ENCODE measurements at places on chromosomes 2 and 18.

DNA sequence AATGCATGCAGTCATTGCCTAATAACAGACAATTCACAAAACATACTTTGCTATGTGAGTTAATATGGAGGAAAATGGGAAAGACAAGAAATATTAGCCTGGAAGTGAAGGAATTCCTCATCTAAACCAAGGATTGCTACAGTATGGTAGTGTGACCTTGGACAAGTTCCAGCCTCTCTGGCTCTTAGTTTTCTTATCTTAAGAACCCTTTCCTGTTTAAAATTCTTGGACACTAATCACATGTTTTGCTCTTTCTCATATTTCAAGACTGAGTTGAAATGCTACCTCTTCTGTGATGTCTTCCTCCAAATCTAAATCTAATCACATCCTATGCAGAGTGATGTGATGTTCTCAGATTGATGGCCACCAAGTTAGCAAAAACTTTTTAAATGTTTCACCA is 20.8 kb upstream of the ADAM23 start:
- no peak overlapping the region for H3K27ac ChIP-seq
- DNase-seq, result no peak
- no peaks in the 10 kb centered on the region for H3K4me1 ChIP-seq
- no peaks in the 10 kb centered on the region for H3K27me3 ChIP-seq
- no peaks in the 10 kb centered on the region for H3K36me3 ChIP-seq

- H3K36me3 ChIP-seq, result no peaks in the 10 kb centered on the region
- no peak overlapping the region for H3K27ac ChIP-seq
- no peaks in the 10 kb centered on the region for H3K4me1 ChIP-seq
- no peak for DNase-seq
Measured at GRCh38 chr18:29823671-29824070, 1218.9 kb downstream of the DSC3 start.

DNA sequence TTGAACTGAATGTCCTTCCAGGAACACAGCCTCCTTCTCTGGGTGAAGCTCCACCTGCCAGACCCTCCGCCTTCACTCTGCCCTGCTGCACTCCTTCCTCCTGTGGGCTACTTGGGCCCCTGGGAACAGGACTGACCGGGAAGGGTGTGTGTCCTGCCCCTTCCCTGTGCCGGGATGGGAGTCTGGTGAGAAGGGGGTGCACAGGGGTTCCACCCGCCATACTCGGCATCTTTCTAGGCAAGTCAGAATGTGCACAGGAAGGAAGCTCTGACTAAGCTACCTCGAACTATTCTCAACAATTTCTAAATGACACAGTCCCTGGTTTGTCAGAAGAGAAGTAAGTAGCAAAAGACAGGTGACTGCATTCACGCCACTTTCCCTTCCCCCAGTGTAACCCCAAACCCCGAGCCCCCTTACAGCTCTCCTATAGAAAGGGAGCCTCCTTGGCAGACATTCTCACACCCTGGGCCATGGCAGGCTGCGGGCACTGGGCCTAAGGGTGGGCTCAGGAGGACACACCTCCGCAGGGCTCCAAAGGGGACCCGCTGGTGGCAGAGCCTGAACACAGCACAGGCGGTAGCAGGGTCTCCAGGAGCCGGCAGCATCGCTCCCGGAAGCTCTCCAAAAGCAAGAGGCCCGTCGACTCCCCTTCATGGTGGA is 184.1 kb downstream of the HDAC4 start:
- H3K27me3 ChIP-seq, result no peaks in the 10 kb centered on the region
- H3K36me3 ChIP-seq, result no peaks in the 10 kb centered on the region
- no peak for DNase-seq
- H3K4me1 ChIP-seq, result peaks cover 54% of the 10 kb centered on the region
- peak overlapping the region; percentile 58 for H3K27ac ChIP-seq

DNA sequence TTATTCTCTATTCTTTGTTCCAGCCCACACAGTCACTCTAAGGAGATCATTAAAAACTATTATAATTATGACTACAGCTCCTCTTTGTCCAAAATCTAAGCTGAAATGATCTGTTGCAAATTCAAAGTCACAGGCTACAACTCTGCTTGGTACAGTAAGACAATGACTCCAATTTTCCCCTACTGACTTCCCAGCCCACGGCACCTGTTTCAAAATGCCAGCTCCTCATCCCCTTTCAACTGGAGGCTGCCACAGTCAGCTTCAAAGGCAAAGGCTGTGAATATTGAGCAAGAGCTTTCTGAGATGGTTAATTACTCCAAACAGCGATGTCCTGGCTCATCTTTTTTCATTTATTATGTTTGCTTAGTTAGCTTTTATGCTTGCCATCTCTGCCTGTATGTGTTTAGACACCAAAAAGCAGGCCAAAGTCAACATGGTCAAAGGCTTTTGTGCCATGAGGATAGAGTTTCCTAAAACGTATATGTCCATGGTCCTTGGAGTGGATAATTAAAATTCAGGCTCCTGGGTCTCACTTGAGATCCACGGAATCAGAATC is 141.1 kb downstream of the DOCK10 start:
- no peaks in the 10 kb centered on the region for H3K27me3 ChIP-seq
- H3K4me1 ChIP-seq, result peaks cover 18% of the 10 kb centered on the region
- no peak for DNase-seq
- peaks cover 6% of the 10 kb centered on the region for H3K36me3 ChIP-seq

GRCh38 chr2:154694881-154695280 is 3.6 kb upstream of the KCNJ3 start:
- H3K36me3 ChIP-seq, result no peaks in the 10 kb centered on the region
- peaks cover 26% of the 10 kb centered on the region for H3K27me3 ChIP-seq
- H3K27ac ChIP-seq, result no peak overlapping the region

DNA sequence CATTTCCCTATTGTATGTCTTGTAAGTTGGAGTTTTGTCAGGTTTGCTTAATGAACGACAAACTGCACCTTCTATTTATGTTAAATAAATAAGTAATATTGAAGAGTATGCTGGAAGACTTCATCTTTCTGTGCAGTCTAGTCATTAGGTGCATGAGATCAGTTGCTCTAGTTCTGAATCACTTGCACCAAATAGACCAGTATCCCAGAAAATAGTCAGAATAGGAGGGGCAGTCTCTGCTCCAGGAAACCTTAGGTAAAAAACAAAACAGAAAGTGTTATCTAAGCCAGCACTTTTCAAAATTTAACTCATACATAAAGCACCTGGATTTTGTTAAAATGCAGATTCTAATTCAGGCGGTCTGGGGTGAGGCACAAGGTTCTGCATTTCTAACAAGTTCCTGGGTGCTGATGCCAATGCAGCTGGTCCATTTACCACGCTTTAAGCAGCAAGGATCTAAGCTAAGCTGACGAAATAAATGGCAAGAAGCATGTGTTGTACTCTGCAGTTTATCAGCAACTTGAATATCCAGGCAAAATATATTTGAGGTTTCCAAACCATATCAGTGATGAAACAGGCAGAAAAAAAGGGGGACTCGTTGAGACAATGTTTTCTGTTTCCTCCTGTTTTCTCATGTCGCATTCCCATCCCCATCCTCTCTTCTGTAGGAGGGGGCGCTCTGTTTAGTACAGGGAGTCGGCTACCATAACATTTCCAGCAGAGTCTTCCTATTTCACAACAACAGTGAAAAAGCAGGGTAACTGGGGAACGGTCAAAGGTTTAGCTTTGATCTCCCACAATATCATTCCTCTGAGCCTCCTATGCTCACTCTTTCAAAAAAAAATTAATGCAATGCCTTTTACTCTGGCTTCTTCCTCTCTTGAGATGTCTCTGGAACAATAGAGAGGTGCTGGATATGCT is 106.4 kb downstream of the MBD2 start:
- no peak overlapping the region for H3K4me3 ChIP-seq
- peaks cover 1% of the 10 kb centered on the region for H3K27me3 ChIP-seq
- H3K27ac ChIP-seq, result no peak overlapping the region
- peaks cover 2% of the 10 kb centered on the region for H3K4me1 ChIP-seq

DNA sequence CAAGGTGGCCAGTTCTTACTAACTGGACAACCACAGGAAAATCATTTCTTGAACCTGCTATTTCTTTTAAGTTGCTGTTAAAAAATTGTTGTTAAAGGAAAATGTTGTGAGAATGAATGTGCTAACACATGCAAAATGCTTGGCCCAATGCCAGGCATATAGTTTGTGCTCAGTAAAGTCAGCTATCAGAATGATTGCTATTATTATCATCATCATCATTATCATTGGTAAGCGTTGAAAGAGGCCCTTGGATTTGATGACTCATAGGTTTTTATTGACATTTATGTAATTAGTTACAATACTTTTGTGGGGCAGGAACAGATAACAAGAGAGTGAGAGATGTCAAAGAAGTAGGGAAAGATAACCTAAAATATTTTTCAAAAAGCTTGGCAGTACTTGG is 394.2 kb upstream of the ZEB2 start:
- no peaks in the 10 kb centered on the region for H3K36me3 ChIP-seq
- no peak for DNase-seq
- no peak overlapping the region for H3K27ac ChIP-seq
- H3K4me3 ChIP-seq, result no peak overlapping the region
- H3K4me1 ChIP-seq, result no peaks in the 10 kb centered on the region

DNA sequence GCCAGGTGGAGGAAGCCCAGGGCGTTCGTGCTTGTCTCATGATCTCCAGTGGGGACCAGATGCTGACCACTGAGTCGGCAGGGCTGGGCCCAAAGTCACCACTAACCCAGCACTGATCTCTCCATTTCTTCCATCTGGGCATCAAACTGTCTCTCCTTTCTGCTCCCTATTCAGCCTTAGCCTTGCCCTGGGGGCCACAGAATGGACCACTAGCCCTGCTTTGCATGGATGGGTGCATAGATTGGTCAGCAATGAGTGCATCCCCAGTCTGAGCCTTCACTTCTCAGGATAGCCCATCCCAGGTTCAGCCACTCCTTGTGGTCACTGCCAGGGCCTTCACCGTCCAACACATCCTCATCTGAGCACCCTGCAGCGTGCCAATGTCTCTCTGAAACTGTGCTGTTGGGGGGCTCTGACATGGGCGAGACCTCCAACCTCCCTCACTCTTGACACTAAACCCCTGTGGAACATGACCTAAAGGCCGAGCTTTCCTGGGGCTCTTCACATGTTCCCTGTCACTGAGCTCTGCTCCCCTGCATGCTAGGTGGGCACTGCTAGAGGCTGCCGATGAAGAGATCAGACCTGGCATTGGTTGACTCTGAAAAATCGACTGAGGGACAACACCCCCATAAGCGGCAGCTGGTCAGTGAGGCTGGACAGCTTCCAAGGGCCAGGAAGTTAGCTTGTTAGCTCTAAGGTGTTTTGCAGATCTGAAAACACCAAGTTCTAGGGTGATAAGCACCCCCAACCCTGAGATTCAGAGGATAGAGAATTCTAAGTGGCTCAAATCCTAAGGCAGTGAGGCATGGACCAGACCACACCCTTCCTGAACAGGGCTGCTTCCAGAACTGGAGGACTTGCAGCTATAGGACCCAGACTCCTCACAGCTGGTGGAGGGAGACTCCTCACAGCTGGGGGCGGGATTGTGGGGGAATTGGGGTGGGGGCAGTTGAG is 61.7 kb downstream of the HS1BP3 start:
- H3K27ac ChIP-seq, result no peak overlapping the region
- H3K4me1 ChIP-seq, result no peaks in the 10 kb centered on the region
- H3K4me3 ChIP-seq, result no peak overlapping the region
- H3K27me3 ChIP-seq, result no peaks in the 10 kb centered on the region

GRCh38 chr18:23548275-23548674 is 38.0 kb downstream of the NPC1 start:
- peak overlapping the region; percentile 29 for H3K27ac ChIP-seq
- no peaks in the 10 kb centered on the region for H3K27me3 ChIP-seq
- H3K4me3 ChIP-seq, result no peak overlapping the region

DNA sequence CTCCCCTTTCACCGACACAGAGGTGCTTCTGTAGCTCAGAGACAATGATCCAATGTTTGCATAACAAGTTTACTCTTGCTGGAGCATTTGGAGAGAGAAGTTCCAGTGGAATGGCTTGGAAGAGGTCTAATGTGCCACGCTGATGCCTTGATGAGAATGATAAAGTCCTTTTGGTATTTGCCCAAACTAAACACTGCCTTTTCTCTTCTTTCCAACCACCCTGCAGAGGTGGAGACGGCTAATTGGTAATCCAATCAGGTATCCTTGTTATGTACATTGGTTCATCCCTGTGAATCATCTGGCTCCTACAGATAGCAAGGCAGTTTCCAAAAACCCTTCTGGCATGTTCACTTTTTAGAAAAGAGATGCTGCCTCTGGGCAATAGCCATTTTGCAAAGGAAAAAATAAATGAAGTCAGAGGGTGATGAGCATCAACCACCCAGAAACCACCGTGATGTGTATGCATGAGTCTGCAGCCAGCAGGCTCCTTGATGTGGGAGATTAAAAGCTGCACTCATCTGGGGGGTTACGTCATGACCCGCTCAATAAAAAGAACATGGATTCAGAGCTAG is 40.6 kb downstream of the KIAA2012 start:
- DNase-seq, result no peak
- peaks cover 2% of the 10 kb centered on the region for H3K4me1 ChIP-seq
- H3K27ac ChIP-seq, result no peak overlapping the region
- peaks cover 65% of the 10 kb centered on the region for H3K27me3 ChIP-seq
- no peak overlapping the region for H3K4me3 ChIP-seq
- no peaks in the 10 kb centered on the region for H3K36me3 ChIP-seq

- no peaks in the 10 kb centered on the region for H3K4me1 ChIP-seq
- DNase-seq, result no peak
- no peaks in the 10 kb centered on the region for H3K36me3 ChIP-seq
Measured at GRCh38 chr2:120559401-120559800, 176.3 kb upstream of the GLI2 start.

- no peaks in the 10 kb centered on the region for H3K36me3 ChIP-seq
- no peak overlapping the region for H3K4me3 ChIP-seq
- DNase-seq, result no peak
- no peaks in the 10 kb centered on the region for H3K27me3 ChIP-seq
Measured at GRCh38 chr18:13245481-13246000, 27.0 kb downstream of the LDLRAD4 start.

- H3K4me3 ChIP-seq, result no peak overlapping the region
- H3K4me1 ChIP-seq, result no peaks in the 10 kb centered on the region
- no peaks in the 10 kb centered on the region for H3K36me3 ChIP-seq
- no peak overlapping the region for H3K27ac ChIP-seq
Measured at GRCh38 chr2:42557306-42557705, 11.1 kb upstream of the MTA3 start.

GRCh38 chr2:101546376-101547058 is 71.6 kb upstream of the RFX8 start:
- H3K27ac ChIP-seq, result no peak overlapping the region
- DNase-seq, result no peak
- H3K27me3 ChIP-seq, result peaks cover 59% of the 10 kb centered on the region
- no peaks in the 10 kb centered on the region for H3K4me1 ChIP-seq
- H3K4me3 ChIP-seq, result no peak overlapping the region
